Non-pigmented ciliary epithelial cell (primary cell): ENCODE measurements at places on chromosomes 2 and 18.

- DNase-seq, result no peak
Measured at GRCh38 chr2:202108345-202108744, 35.3 kb downstream of the KIAA2012 start.

GRCh38 chr2:191385416-191386160 lies 140.4 kb downstream of the MYO1B start:
- DNase-seq, result no peak

DNA sequence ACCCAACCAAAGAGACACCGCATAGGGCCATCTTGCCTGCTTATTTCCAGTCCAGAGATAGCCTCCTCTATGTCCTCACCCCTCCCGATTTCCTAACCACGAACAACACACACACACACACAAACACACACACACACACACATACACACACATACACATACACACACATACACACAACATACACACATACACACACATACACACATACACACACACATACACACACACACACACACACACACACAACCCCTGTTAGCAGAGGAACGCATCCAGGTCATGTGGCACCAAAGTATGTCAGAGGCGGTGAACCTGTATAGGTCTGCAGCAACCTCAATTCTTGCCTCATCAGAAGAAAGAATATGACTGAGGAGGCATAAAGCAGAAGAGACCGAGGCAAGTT lies 18.5 kb upstream of the DNER start:
- DNase-seq, result no peak

DNA sequence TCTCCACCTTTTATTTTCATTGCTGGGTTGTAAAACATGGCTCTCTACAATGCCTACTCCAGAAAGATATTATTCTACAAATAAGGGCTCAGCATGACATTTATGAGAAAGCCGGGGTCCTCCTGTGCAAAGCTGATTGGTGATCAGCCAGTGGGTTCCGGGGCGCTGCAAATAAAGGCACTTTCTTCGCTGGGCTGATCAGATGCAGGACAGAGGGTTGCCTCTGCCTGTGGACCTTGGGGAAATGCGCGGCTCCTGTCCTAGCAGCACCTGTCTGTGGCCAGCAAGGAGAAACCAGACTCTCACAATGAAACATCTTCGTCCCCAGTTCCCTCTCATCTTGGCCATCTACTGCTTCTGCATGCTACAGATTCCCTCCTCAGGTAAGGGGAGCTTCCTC lies at the start of gene NMS:
NMS (plus strand) TSS at position 301 of the 400 bp plus-strand sequence; CDS start at position 308, 7 bp downstream.
- DNase-seq, result no peak

GRCh38 chr18:37667836-37668235 lies 102.2 kb upstream of the CELF4 start:
- no peak for DNase-seq

DNA sequence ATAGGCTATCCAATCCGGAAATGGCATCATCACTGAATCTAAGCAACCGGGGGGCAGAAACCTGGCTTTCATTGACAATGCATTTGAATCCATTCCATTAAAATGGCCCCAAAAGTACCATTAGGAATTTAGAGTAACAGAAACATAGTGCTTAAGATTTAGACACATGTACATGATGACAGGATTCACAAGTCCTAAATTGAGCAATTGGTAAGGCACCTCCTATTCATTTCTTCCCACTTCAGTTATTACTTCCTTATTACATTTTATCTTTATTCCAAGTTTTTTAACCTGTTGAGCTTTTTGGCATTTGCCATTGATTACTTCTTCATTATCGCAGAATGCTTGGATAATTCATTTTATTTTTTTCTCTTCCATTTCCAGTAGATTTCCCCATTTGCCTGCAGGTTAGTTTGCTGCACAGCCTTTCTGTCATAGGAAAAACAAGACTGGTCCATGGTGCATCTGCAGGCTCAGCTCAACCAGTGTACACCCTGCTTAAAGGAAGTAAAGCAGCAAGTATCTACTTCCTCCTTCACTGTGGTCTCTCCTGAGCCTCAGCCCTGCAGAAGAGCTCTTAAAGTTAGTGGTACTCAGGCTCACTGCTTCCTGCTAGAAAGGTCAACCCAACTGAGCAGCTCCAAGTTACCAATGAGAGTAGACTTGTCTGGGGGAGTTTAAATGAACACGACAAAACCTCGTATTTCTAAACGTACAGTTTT lies 89.2 kb downstream of the DOCK10 start:
- no peak for DNase-seq

DNA sequence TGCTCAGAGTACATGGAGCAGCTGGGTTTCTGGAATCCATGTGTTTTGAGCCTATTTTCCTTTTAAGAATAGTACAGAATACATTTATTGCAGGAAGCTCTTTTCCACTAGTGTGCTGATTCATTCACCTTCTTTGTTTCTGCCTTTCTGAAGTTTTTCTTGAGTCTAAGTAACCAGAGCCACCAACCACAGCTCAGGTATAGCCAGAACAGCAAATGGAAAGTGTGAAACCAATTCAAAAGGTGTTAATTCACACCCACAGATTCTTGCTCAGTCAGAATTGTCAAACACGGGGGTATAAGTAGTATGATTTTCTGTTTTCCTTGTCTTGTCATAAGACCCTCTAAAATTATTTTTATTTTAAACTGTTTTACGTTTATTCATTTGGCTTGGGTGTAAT lies 75.9 kb upstream of the DYNAP start:
- DNase-seq, result no peak

GRCh38 chr2:232872826-232873225 lies 2.8 kb downstream of the SNORC start:
- DNase-seq, result no peak

- no peak for DNase-seq
Measured at GRCh38 chr2:217979151-217979811, 23.5 kb downstream of the TNS1 start.

GRCh38 chr2:114735126-114735525 lies 292.7 kb downstream of the DPP10 start:
- no peak for DNase-seq

GRCh38 chr2:237696461-237696860 lies 69.1 kb downstream of the LRRFIP1 start:
- no peak for DNase-seq

GRCh38 chr18:11951390-11951851 lies 29.9 kb upstream of the IMPA2 start:
- DNase-seq, result no peak

DNA sequence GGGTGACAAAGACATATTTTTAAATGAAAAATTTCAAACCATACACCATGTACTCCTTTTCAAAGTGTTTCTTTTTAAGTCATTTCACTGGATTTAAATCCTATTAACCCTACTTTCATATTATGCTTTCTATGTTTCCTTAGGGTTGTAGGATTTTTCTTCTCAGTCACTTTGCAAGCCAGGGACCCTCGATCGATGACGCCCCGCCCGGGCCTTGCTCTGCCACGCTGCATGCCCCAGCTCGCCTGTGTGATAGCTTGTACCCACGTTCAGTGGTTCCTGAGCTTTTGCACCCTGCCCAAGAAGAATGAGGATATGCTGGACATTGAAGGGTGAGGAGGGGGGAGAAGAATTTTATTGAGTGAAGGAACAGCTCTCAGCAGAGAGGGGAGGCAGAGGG lies 568.0 kb downstream of the TRIB2 start:
- no peak for DNase-seq

- no peak for DNase-seq
Measured at GRCh38 chr2:63699549-63699839, 110.7 kb downstream of the MDH1 start.

- no peak for DNase-seq
Measured at GRCh38 chr18:53749766-53750165, 474.7 kb downstream of the MBD2 start.

DNA sequence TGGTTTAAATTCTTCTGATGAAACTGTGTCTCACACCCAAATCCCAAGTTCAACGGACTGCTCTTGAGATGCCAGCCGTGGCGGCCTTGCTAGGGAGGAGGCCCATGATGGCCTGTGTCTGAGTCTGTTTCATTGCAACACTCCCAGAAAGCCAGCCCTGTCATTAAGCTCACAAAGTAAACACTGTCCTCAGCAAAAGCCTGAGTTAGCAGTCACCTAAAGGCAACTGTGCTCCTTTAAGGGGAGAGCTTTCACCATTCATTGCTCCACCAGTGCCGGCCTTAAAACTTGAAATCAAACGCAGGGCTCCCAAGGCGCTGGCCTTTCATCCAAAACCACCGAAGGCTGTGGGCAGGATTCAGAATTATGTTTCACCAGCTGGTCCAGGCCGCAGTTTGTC lies 42.5 kb upstream of the PPP1CB start:
- DNase-seq, result no peak

- DNase-seq, result no peak
Measured at GRCh38 chr18:5068851-5069250, 128.2 kb downstream of the AKAIN1 start.

DNA sequence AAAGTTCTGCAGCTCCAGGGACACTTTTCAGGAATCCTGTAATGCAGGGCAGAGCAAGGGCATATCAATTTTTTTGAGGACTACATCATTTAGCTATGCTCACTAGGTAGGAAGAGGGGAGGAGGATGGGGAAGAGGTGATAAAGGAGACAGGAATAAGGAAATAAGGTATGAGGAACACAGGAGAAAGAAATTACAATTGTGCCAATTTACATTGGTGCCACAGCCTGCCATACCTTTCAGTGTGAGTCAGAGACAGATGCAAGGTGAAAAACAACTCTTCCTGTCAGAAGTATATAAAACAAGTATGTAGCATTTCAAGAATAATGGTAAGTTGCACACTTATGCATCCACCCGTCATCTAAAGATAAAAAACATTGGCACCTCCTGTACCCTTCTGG lies 5.4 kb upstream of the MRPS9 start:
- no peak for DNase-seq

DNA sequence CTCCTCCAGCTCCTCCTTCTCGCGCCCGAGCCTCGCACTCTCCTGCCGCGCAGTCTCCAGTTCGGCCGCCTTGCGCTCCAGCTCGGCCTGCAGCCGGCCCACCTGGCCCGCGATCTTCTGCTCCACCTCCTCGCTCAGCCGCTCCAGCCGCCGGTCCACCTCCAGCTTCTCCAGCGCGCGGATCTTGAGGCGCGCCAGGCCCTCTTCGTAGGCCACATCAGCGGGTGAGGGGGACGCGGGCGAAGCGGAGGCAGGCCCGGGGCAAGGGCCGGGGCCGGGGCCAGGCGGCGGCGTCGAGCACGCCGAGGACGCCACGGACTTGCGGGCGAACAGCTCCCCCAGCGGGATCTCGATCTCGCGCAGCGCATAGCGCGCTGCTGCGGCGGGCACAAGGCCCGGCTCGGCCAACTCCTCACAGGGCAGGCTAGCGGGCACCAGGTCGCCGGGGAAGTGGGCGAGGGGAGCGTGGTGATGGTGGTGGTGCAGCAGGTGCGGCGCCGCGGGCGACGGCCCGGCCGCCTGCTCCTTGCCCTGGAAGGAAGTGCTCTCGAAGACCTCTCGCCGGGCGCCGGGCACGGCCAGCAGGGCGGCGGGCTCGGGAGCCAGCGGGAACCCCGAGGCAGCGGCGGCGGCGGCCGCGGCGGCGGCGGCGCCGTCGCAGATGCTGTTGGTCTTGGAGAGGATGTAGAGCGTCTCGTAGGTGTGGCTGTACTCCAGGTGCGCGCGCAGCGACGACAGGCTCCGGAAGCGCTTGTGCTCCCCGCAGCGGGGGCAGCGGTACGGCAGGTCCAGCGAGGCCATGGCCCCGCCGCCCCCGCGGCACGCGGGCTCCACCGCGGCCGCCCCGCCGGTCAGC lies 15.2 kb downstream of the FBXO41 start:
- no peak for DNase-seq

- peak; percentile 67 for DNase-seq
Measured at GRCh38 chr2:73938718-73939352, 12.2 kb downstream of the DGUOK start.
